ENCODE measurements at places on chromosomes 13 and 19. TPM values are rescaled to one million over a fixed set of nuclear protein-coding genes. Genes with fewer than 3 reads are reported as not detected.

The GARIN5A gene
- not detected for total RNA-seq

The ZNF724 gene
- total RNA-seq = 15.1 TPM

The PROSER3 gene
- 10.8 TPM for total RNA-seq

The CNFN gene
- total RNA-seq = not detected

The ZSCAN4 gene
- total RNA-seq = not detected

The COX7A1 gene
- 17.0 TPM for total RNA-seq

The MEIOSIN gene
- total RNA-seq = not detected

The FXYD1 gene
- total RNA-seq = 2.5 TPM

The NLRP12 gene
- total RNA-seq = not detected

The CYP4F11 gene
- not detected for total RNA-seq

The NTN5 gene
- total RNA-seq = not detected

The ZNF600 gene
- 3.8 TPM for total RNA-seq

The SLC25A41 gene
- not detected for total RNA-seq

The SLC7A10 gene
- not detected for total RNA-seq

The THSD8 gene
- not detected for total RNA-seq

The CACNA1A gene
- total RNA-seq = 42.8 TPM

The ZNF541 gene
- 0.27 TPM for total RNA-seq

The ZNF665 gene
- total RNA-seq = 2.4 TPM

The KLK8 gene
- total RNA-seq = not detected

The FGF21 gene
- total RNA-seq = not detected

The ZNF787 gene
- total RNA-seq = 15.9 TPM

Data from fibroblast of the aortic adventitia (primary cell).